Naive B cell (primary cell): ENCODE measurements at places on chromosomes 1 and 21. TPM values are rescaled to one million over a fixed set of nuclear protein-coding genes. Genes with fewer than 3 reads are reported as not detected.
A peak's percentile ranks its signal among the peaks of the same experiment; 100 is the strongest.

DNA sequence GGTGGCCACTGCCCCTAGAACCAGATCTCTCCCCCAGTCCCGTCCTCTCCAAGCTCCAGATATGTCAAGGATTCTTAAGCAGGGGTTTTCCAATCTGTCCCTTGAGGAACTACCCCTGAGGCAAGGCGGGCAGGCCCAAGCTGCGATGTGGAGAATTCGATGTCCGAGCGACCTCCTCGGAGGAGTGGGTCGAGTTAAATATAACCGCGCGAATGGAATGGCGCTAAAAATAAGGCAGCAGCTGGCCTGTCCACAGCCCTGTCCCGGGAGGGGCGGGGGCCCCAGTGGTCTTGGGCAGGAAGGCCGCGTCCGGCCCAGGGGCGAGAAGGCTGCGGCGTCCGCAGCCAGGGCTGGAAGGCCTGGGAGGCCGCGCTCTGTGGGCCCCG, 5.8 kb upstream of the FOXD3 start:
- no peak for DNase-seq

SLC30A2 gene
- polyA plus RNA-seq = not detected

S100A8 gene
- 20.0 TPM for polyA plus RNA-seq

DNA sequence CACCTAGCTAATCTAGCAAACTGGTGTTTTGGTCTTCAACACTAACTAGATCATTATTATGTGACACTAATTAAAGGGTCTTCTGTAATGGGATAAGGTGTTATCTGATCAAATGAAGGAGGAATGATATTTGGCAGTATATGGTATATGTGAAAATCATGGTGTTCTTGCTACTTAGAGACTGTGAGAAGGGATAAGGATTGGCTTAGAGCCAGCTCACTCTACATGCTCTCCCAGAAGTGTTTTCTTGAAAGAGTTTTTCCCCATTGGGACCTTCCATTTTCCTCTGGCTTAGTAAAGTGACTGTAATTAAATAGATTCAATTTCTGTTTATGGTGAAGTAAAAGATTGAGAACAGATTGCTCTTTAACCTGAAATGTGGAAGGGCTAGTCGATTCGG, 71.2 kb upstream of the RGL1 start:
- DNase-seq = no peak

GRCh38 chr21:45280969-45281368, 6.7 kb downstream of the POFUT2 start:
- DNase-seq = no peak

GPR37L1 gene
- 0.50 TPM for polyA plus RNA-seq

SYT2 gene
- not detected for polyA plus RNA-seq

- no peak for DNase-seq
Measured at GRCh38 chr1:25888426-25888987, 13.0 kb upstream of the PAQR7 start.

DNA sequence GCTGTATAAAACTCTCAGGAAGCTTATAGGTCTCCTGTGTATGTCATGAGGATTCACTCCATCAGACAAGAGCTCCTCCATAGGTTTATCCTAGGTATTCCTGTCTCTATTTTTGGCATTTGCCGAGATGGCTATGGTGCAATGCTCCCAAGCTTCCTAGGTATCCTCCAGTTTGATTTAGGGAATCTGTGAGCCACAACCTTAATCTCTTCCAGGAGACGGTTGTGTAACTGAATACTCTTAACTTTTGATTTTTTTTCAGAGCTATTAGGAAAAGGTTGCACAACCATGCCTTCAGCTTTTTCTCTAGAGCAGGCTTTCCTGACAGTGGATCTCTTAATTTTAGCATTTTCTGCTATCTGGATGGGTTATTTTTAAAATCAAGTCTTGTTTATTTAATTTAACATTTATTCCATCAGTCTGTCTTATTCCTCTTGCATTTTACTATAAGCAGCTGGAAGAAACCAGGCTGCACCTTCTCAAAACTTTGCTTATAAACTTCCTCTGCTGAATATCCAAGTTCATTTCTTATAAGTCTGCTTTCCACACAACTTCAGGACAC, 69.4 kb upstream of the BACE2 start:
- no peak for DNase-seq

GRCh38 chr1:161440312-161440894, 64.9 kb upstream of the FCGR2A start:
- DNase-seq = peak; percentile 56

GRCh38 chr1:17176306-17177061, 28.4 kb upstream of the PADI1 start:
- DNase-seq = no peak

DNA sequence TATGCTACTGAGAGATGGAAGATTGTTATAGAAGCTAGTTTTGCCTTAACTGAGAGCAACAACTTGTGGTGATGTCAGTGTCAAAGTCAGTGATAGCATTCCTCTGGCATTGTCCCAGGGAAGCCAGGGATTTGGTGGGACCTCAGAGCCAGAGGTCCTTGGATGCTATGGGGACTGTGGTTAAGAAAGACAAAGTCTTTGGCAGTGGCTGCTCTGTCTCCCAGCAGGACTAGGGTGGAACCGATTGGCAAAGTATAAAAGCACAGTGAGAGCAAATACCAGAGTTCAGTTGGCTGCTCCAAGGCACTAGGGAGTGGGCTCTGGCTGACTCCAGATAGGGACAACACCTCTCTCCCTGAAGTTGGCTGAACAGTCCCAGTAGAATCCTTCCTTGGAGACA, 104.8 kb downstream of the GDAP2 start:
- DNase-seq = no peak

- no peak for DNase-seq
Measured at GRCh38 chr1:19429611-19430010, 55.7 kb downstream of the CAPZB start.

GRCh38 chr1:39657923-39658485, 13.9 kb downstream of the NT5C1A start:
- peak; percentile 14 for DNase-seq

GRCh38 chr1:214833178-214833756, 230.3 kb downstream of the CENPF start:
- no peak for DNase-seq

DNA sequence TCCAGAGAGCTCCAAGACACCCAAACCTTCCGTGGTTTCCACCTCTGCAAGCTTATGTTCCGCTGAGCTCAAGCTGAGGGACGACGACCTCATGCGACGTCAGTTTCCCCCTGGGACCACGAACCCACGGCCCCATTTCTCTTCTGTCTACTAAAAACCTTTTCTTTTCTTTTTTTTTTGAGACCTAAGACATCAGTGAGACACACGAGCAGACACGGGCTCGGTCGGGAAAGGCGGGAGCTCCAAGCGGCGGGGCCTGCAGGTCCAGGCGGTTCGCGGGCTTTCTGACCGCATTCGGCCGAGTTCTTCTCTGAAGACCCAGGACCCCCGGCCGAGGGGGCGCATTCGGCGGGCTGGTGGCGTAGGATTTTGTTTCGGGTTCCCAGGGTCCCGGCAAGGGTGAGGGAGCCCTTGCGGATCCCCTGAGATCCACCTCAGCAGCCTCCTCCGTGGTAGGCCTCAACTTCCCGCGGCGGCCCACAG, 402 bp downstream of the C21orf58 start:
- no peak for DNase-seq

GRCh38 chr1:12577020-12577419, 41.0 kb downstream of the DHRS3 start:
- no peak for DNase-seq

- no peak for DNase-seq
Measured at GRCh38 chr1:57422271-57423134, 1.4 kb downstream of the DAB1 start.

DNA sequence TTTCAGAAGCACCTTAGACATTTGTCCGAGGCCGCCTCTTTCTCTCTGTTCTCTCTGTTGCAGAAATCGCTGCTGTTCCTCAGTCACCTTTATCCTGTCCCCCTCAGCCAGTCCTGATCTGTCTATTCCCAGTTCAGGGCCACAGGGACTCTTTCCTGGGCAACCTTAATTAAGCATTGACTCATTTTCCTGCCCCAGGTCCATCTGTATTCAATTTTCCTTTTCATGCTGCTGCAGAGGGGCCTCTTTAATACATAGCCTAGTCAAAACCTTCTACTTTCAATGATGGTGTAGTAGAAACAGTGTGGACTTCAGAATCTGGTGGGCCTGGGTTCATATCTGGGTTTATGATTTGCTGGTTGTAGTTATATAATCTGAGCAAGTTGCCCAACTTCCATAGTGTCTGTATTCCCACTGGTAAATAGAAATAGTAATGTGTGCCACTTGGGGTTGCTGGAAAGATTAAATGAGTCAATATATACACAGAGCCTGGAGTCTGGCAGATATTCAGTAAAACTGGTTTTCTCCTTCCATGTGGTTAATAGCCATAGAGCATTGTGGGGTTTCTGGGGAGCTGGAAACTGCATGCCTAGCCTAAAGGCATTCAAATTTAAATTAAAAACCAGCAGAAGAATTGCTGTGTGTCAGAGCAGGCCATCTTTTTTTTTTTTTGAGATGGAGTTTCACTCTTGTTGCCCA, 4.5 kb downstream of the TRAF5 start:
- DNase-seq = no peak

KCND3 gene
- polyA plus RNA-seq = not detected

GRCh38 chr1:110492573-110492972, 26.4 kb downstream of the KCNA10 start:
- DNase-seq = no peak

DNA sequence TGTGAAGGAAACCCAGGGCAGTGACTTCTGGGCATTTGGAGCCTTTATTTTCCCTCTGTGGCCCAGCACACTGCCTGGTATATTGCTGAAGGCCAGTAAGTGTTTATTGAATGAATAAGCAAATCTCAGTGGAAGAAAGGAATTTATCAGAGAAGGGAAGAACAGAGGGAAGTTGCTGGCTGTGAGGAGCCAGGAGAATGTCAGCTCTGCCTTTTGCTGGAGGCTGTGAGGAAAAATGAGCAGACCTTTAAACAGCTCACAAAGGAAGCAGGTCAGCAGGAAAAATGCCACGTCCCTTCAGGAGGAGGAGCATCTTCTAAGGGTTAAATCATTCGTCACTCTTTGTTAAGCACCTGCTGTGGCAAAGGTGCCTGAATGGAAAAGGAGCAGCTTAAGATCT, 75.9 kb downstream of the GIPC2 start:
- no peak for DNase-seq

DNA sequence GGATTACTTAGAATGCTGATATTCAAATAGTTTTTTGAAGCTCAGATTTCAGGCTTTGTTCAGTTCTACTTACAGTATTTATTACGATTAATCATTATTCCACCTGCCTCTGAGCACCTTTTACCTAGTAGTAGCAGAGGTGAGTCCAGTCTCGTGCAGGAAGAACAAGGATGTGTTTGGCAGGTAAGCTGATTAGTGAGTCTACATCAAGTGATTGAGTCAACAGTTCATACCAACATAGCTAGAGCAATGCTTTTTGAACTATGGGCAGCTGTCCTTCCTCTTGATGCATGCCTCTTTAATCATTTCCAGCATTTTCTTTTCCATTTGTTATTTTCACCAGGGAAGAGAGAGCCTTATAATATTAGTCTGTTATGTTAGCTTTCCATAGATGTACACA, 838.9 kb downstream of the USP25 start:
- DNase-seq = no peak

FAM151A gene
- not detected for polyA plus RNA-seq

GRCh38 chr1:25447547-25447946, 16.9 kb downstream of the MACO1 start:
- DNase-seq = no peak

ARHGAP29 gene
- not detected for polyA plus RNA-seq

SPRR2G gene
- not detected for polyA plus RNA-seq

MYBPH gene
- not detected for polyA plus RNA-seq

- no peak for DNase-seq
Measured at GRCh38 chr1:1318131-1318652, 6.3 kb downstream of the INTS11 start.

MANEAL gene
- 3.2 TPM for polyA plus RNA-seq

RASAL2 gene
- polyA plus RNA-seq = 0.11 TPM

- no peak for DNase-seq
Measured at GRCh38 chr1:47211796-47212269, 20.2 kb downstream of the TAL1 start.

F13B gene
- not detected for polyA plus RNA-seq

DNA sequence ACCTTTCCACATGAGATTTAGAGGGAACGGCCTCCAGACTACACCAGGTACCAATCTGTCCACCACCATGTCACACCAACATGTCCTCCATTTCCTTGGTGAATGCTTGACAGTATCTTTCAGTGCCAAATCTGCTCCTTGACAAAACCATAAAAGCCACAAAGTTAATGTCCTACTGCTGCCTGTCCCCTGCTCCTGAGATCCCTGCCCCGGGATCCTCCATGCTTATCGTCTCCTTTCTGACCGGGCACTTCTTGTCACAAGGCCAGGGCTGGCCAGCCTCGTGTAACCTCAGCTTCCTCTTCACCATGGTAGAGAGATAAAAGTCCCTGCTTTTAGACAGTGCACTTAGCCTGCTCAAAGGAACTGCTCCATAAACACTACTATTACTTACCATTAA, 136.2 kb downstream of the NAV1 start:
- no peak for DNase-seq

- no peak for DNase-seq
Measured at GRCh38 chr1:78836726-78837125, 169.8 kb downstream of the ADGRL4 start.

- no peak for DNase-seq
Measured at GRCh38 chr1:10631811-10632593, 157.3 kb downstream of the PEX14 start.

CD5L gene
- not detected for polyA plus RNA-seq

TNFRSF8 gene
- polyA plus RNA-seq = not detected

DNA sequence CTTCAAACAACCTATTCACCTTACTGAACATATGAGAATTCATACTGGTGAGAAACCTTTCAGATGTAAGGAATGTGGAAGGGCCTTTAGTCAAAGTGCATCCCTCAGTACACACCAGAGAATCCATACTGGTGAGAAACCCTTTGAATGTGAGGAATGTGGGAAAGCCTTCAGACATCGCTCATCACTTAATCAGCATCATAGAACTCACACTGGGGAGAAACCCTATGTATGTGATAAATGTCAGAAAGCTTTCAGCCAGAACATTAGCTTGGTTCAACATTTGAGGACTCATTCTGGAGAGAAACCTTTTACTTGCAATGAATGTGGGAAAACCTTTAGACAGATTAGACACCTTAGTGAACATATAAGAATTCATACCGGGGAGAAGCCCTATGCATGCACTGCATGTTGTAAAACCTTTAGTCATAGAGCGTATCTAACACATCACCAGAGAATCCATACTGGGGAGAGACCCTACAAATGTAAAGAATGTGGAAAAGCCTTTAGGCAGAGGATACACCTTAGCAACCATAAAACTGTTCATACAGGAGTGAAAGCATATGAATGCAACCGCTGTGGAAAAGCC, 13.2 kb upstream of the EXO5 start:
- DNase-seq = no peak

GRCh38 chr1:167683641-167684502, 37.9 kb upstream of the MPZL1 start:
- no peak for DNase-seq

- no peak for DNase-seq
Measured at GRCh38 chr1:93720956-93721626, 39.5 kb upstream of the BCAR3 start.

DNA sequence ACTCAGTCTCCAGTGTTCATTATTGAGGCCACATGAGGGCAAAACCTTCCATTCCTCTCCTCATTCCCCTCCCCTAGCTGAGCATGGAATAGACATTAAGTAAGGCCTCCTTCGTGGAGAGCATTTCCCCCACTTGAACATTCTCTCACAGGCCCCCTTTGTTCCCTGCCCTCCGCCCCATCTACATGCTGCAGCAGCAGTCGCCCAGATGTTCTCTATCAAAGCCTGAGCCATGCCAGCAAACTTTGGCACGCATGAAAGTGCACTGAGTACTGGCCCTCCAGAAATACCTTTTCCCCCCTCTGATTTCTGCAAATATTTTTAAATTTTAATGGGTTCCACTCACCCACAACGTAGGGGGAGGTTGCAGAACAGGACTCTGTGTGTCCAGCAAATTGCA, 20.9 kb upstream of the GORAB start:
- no peak for DNase-seq
